ENCODE measurements at places on chromosomes 5 and 9.

DNA sequence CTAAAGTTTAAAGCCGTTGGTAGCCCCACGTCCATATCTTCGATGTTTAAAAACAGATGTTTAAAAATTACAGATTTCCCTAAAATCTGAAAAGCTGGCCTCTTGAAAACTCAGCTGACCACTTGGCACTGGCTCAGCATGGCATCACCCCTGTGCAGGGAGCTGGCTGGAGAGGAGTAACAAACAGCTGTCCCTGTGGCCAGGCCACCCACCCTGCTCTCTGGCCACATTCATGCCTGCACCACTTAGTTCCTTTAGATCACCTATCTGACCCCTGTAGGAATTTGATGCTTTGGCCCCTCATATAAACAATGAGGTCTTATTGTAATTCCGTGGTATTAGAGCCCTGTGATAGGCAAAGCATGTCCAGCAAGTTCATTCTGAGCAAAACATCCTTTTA lies 107.5 kb downstream of the FRMD3 start:
- no peak for DNase-seq

DNA sequence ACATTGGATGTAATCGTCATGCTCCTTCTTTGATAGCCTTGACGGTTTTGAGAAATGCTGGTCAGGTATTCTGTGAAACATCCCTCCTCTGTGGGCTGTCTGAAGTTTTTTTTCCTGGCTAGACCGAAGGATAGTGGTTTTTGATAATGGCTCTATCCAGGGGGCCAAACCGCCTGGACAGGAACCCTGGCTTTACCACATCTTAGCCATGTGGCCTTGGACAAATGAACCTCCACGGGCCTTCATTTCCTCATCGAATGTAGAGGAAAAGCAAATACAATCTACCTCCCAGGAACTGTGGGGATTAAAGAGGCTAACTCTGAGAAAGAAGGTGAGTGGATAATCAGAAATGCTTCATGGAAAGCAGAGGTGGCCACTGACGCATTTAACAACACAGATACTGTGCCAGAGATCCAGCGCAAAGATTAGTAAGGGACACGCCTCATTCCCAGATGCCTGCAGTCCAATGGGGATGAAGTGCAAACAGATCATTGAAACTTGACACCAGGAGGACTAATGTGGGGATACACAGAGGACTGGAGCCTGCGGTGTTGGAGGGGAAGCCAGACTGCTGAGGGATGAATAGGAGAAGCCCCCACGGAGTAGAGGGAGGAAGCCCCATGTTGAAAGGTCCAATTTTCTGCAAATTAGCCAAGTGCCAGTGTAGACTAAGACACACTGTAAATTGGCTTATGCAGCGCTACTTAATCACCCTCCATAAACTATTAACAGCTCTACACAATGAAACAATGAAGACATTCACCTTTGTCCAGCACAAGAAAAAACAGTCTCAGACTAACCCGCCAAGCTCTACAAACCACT lies 41.6 kb downstream of the MYO10 start:
- no peak for DNase-seq

DNA sequence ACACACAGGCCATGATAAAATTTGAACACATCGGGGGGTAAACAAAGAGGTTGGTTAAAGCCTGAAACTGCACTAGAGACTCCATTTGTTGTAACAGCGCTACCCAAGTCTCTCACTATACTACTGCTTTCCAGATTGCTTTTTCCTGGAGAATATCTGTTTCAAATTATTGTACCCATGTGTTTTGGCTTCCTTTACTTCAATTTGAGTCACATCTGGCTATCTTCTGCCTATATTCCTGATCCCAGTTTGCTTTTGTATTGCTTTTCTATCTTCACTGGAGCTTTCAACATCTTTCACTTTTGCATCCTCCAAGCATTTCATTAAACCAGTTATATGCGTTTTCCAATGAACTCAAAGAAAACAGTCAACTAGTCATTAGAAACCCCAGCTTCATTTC lies 404.7 kb downstream of the MLLT3 start:
- DNase-seq = no peak

DNA sequence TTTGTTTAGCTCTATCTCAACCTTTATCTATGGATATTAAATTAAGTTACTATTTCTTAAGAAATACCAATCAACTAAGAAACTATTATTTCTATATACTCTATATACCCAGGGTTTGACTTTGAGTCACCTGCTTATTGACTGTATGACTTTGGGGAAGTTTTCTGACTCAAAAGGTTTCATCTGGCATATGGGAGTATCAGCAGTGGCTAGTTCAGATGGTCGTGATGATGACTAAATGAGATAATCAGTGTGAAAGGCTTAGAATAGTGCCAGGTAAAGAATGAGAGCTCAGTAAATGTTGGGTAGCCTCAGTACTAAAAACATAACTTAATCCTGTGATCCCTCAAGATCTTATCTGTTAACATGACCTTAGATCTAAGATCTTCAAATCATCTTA lies 179.7 kb upstream of the ISL1 start:
- DNase-seq = no peak

DNA sequence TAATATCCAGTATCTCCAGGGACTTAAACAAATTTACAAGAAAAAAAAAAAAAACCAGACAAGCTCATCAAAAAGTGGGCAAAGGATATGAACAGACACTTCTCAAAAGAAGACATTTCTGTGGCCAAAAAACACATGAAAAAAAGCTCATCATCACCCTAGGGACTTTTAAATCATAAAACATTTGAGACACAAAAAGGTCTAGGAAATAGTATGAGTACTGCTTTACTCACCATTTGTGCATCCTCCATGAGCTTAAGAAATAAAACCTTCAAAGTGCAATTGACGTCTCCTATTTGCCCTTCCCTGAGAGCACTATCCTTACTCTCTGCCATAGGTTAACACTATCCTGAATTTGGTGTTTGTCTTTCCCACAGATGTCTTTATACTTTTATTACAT lies 193.7 kb upstream of the NREP start:
- no peak for DNase-seq

DNA sequence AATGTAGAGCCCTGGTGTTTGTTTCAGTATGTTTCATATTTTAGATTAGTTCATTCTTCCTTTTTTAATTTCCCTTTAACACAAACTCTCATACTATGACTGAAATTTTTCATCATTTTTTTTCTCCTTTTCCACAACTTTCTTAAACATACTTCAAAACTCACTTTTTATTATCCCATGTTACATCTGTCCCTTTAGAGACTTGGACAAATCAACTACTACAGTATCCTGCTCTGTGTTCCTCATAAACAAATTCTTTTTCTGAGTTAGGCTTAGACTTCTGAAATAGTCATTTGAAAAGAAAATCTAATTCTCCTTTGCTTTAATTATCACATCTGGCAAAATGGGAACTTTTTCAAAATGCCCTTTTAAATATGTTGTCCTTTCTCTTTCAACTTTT lies 15.3 kb downstream of the MATR3 start:
- DNase-seq = no peak

DNA sequence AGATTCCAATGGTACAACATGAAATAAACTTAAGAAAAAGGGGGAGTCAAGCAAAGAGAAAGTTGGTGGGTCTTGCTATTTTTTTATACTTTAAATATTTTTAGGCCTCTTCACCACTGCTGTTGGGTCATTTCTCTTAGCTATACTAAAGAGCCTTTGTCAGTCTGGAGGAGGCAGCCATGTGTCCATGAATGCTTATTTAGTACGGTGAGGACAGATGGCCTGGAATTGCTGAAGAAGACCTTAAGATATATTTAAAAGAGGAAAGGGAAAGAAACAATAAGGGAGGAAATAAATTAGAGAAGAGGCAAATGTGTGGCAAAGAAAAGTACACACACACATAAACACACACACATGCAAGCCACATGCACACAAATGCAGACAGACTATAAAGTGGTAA lies 560.5 kb upstream of the MEF2C start:
- no peak for DNase-seq

DNA sequence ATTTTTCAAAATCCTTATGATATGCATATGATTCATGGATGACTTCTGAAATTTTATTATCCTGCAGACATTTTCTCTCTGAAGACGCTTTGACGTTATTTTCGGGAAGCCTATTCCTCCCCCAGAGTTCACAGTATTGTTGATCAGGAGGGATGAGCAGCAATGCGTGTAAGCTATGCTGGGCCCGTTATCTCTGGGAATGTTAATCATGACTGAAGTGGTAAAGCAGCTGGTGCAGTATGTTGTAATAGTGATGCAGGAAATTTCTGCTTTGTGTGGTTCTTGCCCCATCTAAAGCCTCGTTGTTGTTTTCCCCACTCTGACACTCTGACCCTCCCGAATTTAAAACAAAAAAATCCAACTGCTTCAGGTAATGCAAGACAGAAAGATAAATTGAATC lies 1797.8 kb upstream of the WWC1 start:
- no peak for DNase-seq

DNA sequence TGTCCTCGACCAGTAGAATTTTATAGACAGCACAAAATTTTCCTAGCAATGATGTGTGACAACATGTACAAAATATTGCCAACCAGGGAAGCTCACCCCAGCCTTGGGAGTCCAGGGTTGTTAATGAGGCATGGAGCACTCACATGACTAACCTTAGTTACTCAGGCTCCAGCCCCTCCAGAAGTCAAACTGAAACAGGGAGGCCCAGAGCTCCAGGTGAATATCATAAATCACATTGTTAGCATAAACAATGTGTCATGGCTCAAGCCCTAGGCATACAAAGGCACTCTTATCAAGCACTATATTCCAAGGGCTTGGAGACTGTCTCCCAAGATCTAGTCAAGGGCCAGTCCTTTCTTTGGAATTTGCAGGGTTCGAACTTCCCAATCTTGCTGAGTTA lies 44.4 kb downstream of the TNFAIP8 start:
- DNase-seq = no peak

GRCh38 chr9:9016597-9016996 lies 1217.0 kb upstream of the DMAC1 start:
- DNase-seq = no peak

DNA sequence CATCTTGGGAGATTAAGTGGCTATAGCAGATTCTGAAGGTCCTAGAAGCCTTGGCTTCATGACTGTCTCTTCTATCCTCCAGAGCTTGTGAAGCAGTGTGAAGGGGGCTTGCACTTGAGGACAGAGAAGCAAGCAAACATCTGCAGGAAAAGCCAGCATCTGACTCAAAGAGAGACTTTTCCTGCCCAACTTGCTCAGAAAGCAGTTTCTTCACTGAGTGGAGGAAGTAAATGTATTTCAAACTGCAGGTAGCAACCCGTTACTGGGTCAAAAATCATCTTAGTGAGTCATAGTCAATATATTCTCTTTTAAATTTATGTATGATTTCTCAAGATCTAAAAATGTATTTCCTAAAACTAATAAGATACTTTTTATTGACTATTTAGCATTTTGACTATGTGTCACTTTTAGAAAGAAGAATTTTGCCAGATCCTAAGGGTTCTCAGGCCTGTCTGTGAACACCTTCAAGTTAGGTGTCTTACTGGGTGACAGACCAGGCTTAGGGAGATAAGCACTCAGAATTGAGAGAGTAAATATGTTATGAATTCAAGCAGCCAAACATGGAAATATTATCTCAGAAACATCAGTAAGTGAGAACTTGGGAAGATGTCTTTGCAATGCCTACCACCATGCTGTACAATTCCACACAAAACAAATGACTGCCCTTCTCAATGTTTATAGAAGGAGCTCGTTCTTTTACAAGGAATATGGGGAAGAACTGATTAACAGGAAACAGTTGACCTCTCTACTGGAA lies 72.6 kb upstream of the DMAC1 start:
- no peak for DNase-seq

- no peak for DNase-seq
Measured at GRCh38 chr5:38403406-38403805, 145.0 kb downstream of the EGFLAM start.

- no peak for DNase-seq
Measured at GRCh38 chr9:136309101-136309801, 5.4 kb upstream of the CCDC187 start.

DNA sequence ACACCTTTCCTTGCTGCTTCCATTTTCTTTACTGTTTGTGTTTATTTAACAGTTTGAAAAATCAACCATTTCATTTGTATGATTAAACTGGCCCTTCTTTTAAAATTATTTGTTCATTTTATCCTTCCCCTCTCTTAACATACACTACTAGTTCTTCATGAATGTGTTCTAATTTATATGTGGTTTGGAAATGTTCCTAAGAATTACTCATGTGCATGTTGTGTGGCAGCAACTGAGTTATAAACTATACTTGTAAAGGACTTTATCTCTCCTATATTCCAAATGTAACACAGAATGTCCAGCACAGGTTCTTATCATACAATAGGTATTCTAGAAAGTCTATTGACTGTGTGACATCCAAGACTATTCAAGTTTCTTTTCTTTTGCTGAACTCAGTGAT lies 358.2 kb upstream of the MEF2C start:
- DNase-seq = no peak

- no peak for DNase-seq
Measured at GRCh38 chr9:127835991-127836516, 18.4 kb downstream of the ENG start.

GRCh38 chr5:83172655-83173054 lies 95.3 kb downstream of the XRCC4 start:
- DNase-seq = no peak

- no peak for DNase-seq
Measured at GRCh38 chr9:121478816-121479676, 20.6 kb downstream of the GGTA1 start.

DNA sequence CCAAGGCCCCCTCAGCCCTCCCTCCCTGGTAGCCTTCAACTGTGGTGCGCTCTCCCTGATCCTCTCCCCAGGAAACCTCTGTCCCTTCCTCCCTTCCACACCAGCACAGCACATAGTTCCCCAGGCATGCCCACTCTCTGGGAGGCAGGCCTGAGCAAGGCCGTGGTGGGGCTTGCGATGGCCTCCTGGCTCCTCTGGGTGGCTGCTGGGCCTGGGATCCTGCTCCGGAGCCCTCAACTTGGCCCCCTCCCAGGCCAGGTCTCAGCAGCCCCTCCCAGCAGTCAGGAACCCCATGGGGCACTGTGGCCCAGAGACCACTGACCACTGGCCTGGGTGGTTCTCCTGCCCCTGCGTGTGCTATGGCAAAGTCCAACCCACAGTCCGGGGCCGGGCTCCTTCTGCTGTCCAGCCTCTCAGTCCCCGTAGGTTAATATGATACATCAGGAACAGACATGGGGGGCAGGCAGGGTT lies 125.8 kb downstream of the ZNF354C start:
- DNase-seq = no peak

DNA sequence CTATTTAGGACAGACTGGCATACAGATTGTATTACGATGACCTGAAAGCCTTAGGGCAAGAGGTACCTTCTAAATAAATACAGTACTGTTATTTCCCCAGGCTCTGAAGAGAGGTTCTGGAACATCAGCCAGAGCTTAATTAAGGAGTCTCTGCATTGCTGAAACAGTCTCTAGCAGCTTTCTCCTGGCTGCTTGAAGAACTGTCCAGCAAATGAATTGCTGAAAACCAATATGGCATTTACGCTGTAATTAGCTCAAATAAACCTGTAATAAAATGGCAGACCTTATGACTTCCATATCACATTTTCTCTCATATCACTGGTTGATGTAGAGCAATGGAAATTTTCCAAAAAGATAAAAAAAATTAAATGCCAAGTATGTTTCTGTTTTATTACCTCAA lies 636.3 kb downstream of the GABRG2 start:
- no peak for DNase-seq
